ENCODE measurements at places on chromosomes 3 and 15.

- DNase-seq: no peak
Measured at GRCh38 chr3:36906504-36907149, 38.2 kb downstream of the TRANK1 start.

GRCh38 chr15:30650012-30650929, 24.3 kb downstream of the ARHGAP11B start:
- DNase-seq: no peak

GRCh38 chr3:101248736-101249135, 71.6 kb downstream of the IMPG2 start:
- no peak for DNase-seq

DNA sequence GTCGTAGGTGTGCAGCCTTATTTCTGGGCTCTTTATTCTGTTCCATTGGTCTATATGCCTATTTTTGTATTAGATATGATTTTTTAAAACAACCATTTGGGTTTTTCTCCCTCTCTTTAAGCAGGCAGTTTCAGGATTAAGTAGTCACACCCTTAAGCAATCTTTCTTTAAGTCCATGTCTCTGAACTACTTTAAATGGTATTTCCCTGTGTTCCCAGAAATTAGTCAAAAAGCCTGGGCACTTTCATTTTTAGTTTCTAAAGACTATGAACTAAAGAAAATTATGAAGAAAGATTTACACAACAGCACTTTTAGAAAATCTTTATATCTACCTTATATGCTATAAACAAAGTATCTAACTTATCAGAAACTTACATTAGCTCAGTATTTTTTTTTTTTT, 110.3 kb downstream of the FAIM start:
- DNase-seq: no peak

- no peak for DNase-seq
Measured at GRCh38 chr15:78715930-78716329, 74.9 kb upstream of the CHRNB4 start.

GRCh38 chr3:53350652-53351051, 3.3 kb upstream of the DCP1A start:
- no peak for DNase-seq
